ENCODE measurements at places on chromosomes 7 and 10.
A peak's percentile ranks its signal among the peaks of the same experiment; 100 is the strongest.

GRCh38 chr10:17077346-17077781, 52.2 kb downstream of the CUBN start:
- DNase-seq = no peak

DNA sequence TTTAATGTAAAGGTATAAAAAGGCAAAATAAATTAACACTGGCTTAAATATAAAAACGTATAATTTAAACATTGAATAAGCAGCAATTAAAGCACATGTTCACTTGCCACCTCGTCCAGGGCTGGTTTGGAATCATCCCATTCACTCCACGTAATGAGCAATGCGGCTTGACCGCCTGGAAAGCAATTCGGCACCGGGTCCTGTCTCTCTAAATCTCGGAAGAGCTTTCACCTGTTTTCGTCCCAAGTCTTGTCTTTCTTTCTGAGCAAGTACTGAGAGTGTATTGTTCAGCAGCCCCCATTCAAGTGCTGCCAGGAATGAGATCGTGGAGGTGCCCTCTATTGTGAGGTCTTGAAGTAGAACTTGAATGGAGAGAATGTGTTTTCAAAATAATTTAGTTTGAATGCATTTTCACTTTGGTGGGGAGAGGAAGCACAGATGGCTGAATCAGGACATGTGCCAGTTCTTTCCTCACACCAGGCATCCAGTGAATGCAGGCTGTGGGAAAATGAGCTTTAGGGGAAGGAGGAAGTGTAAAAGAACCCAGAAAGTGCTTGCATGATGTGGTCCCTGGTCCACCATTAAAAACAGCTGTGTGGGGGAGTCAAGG, 515.2 kb downstream of the REEP3 start:
- peak; percentile 91 for DNase-seq

- DNase-seq = no peak
Measured at GRCh38 chr7:25578991-25579777, 350.9 kb upstream of the NPVF start.

DNA sequence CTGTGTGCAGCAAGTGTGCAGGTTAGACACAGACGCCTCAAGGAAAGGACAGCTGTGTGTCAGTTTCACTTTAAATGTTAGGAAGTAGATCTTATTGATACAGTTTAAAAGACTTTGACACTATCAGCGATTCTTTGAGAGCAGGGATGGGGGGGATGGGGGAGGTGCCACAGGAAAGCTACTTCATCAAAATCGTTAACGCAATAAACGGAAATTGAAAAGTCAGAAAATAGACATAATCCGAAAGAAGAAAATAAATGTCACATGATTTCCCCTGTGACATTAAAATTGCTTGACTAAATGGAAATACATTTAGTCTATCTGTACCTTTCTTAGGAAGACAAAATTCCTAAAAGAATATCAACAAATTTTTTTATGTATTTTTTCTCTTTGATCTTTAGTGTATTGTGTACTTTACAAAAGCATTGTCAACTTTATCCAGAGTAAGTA, 476 bp upstream of the ZNF33B start:
- no peak for DNase-seq

DNA sequence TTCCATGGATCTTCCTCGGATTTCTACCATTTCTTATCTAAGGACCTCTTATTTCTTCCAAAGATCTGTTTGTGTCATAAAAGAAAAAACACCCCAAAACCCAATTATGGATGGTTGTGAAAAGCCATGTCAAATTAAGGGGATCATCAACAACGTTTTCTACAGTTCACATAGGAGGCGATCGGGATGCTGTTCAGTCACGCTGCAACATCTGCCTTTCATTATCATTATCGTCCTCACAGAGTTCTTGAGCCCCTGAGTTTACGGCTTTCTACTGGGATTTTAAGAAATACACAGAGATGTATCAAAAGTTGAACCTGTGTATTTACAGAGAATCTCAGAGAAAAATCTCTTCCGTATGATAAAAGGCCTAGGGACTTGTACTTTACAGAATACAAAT, 101.4 kb downstream of the GRM8 start:
- no peak for DNase-seq

DNA sequence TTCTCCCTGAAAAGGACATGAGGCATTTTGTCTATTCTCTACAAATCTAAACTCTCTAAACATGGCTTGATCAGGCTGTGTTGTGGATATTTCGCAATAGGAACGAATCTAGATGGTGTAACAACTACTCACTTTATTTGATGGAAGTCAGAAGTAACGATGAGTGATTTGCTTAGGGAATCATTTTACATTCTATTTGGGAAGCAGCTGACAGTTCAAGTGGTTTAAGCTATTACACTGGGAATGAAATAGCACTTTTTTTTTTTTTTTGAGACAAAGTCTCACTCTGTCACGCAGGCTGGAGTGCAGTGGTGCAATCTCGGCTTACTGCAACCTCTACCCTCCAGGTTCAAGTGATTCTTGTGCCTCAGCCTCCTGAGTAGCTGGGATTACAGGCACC, 44.1 kb downstream of the NPY start:
- DNase-seq = no peak

DNA sequence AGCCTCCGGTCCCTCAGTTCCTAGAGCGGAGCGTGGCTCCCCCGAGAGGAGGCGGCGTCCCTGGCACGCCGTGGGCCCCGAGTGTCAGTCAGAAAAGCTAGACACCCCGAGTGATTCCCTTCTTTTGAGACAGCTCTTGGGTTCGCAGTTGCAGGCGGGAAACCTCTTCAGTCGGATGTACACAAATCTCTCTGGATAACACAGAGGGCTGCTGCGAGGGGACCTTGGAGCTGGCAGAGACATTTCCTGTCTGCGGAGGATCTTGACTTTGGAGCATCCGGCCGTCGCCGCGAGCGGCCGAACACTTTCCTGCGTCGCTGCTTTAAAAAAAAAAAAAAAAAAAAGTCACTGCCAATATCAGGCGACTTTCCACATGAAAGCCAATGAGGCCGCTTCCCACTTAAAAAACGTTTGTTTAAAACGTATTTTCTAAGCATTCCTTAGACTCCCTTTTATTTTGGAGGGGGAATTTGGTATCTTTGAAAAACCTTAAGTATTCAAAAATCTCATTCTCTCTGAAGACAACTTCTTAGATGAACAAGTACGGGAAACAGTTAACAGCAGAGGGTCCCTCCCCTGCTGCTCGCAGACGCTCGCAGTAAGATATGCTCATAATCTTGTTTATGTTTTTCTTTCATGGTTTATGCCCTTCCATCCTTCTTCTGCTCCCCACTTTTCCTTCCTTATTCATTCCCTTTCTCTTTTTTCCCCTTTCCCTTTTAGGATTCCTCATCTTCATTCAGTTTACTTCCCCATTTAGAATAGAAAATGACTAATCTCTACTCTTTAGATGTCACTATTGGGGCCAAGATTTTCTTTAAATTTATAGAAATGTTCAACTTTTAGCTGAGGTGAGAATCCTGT, 10.0 kb downstream of the HHEX start:
- peak; percentile 89 for DNase-seq

- no peak for DNase-seq
Measured at GRCh38 chr10:21593986-21594385, 60.0 kb downstream of the MLLT10 start.

DNA sequence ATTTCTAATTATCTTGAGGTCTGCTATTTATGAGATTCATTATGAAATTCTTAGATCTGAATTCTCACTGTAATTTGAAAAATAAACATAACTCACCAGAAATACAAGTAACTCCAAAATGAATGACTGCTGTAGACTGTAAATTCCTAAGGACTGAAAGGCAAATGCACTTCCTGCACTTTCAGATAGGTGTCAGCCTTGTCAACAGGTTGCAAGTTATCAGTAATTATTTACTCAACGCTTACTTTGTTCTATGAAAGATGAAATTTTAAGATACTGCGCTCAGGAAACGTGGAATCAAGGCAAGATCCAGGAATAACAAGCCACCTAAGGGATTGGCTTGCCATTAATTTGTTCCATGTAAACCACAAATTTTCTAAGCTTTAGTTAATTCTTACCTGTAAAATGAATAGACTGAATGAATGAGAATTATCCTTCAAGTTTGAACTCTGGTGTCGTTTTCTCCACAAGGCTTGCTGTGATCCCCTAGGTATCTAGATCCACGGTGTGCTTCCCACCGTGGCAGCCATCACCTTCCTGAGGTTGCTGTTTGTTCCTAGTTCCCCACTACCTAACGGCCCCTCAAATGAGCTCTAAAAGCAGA, 12.6 kb downstream of the DHX32 start:
- DNase-seq = peak; percentile 82

- DNase-seq = no peak
Measured at GRCh38 chr7:1345796-1346755, 113.2 kb downstream of the MICALL2 start.

DNA sequence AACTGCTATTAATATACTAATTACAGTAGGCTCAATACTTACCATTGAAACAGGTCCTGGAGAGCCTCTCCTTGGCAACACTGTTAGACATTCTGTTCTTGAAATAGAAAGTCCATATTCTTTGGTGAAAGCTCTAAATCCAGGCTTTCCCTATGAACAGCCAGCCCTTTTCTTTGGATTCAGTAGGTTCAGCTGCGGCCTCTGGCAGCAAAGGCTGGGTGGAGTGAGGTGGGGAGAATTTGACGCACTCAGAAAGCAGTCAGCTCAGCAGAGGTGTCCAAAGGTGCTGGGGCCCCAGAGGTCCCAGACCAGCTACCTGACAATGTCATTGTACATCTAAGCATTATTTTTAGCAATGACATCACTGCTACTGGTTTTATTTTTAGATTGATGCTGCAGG, 146.1 kb downstream of the GRK5 start:
- DNase-seq = no peak

- no peak for DNase-seq
Measured at GRCh38 chr10:83229991-83230390, 909.3 kb upstream of the GHITM start.

- DNase-seq = no peak
Measured at GRCh38 chr7:99008921-99009530, 130.7 kb downstream of the TRRAP start.
